NCI-H2081 treated with DMSO at 0.1 percent for 48 hours (cell line): ENCODE measurements at places on chromosomes 11 and 22.

DNA sequence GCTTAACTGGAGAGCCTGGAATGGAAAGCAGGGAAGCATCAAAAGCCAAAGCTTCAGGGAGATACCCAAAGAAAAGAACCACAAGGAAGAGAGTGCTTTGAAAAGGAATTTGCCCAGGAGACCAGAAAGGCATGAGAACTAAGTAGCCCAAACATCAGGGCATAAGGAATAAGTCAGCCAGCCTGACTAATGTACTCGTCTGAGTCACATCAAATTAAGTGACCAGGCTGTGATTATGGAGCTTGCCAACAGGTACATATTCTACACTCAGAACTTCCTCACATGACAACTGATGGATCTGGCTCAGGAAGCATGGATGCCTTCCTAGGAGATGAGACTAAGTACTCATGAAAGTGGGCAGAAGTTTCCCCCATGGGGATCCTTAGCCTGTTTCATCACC lies 366.7 kb downstream of the BUD13 start:
- DNase-seq = no peak

DNA sequence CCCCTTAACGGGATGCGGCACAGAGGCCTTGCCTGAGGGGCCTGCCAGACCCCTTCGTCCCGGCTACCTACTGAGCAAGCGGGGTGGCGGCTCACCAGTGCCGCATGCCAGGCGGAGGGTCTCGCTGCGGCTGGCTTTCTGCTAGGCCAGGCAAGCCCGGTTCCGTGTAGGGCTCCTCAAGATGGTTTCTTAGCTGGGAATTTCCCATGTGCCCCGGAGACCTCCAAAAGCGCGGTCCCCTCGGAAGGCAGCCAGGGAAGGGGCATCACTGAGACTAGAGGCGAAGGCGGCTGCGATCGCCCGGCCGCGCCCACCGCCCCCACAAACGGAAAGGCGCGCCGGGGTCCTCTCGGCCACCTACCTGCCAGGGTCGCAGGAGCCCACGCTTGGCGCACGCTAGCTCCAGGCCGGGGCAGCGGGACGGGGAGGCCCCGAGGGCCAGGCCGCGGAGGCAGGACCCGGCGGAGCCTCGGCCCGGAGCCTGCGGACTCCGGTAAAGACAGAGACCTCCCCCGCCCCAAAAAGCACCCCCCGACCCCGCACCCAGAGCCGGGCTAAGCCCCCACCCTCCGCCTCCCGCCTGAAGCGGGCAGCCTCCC lies 23.8 kb downstream of the MICAL3 start:
- DNase-seq = no peak

DNA sequence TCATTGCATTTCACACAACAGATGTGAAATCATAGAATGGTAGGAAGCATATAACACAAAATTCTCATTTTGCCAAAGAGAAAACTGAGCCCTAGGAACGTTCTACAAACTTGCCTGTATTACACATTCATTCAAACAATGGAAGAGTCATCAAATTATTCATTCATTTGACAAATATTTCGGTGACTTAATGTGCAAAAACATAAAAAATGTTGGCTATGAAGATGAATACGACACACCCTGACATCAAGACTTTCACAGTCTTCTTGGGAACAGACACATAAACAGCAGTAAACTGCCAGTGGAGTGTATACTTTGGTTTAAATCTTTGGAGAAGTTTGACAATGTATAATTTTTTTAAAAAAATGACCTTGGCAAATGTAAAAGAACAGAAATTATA lies 20.4 kb upstream of the C11orf87 start:
- no peak for DNase-seq

GRCh38 chr22:32831584-32831983 lies 30.1 kb downstream of the TIMP3 start:
- no peak for DNase-seq

DNA sequence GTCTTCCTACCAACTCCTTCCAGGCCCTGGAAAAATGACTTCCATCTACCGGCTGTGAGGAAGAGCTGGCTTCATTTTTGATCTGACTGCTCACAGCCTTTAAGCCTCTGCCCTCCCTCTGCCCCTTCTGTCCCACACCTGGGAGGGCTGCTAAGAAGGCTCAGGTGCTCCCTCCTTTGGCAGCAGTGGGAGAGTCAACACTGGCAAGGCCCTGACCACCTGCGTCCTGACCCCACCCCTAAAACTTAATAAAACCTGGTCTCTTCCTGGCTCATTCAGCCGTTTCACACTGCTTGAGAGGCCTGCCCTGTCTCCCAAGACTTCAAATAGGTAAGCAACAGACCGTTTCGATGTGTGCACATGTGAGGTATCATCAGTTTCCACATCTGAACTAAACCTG lies 52.1 kb upstream of the NFRKB start:
- DNase-seq = no peak

- no peak for DNase-seq
Measured at GRCh38 chr11:41222236-41222635, 237.2 kb downstream of the LRRC4C start.

DNA sequence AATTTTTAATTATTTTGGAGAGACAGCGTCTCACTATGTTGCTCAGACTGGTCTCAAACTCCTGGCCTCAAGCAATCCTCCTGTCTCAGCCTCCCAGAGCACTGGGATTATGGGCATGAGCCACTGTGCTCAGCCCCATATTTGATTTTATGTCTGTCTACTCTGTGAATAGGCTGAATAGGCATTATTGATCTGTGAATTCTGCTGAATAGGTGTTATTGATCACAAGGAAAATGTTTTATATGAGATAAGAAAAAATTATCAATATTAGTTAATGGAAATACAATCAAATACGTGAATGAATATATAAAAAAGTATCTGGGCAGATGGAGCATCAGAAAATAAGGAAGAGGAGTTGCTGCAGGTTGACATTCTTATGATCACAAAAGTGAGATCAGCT lies 483.4 kb upstream of the LARGE1 start:
- DNase-seq = no peak

DNA sequence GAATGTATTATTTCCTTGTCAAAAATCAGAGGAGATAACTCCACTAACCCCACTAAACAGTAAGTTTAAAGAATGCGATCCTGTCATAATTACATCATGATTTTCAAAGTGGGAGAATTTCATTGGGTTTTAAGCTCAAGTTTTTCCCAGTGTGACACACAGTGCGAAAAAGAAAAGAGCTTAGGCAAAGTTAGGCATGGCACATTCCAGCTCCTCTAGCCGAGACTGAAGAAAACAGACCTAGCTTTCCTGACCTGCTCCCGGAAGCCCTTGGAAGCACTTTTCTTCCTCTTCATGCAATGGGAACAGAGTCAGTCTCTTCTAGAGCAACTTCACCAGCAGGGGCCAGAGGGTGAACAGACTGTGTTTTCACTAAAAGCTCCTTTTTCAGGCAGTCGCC lies 76.6 kb upstream of the AKIP1 start:
- no peak for DNase-seq

DNA sequence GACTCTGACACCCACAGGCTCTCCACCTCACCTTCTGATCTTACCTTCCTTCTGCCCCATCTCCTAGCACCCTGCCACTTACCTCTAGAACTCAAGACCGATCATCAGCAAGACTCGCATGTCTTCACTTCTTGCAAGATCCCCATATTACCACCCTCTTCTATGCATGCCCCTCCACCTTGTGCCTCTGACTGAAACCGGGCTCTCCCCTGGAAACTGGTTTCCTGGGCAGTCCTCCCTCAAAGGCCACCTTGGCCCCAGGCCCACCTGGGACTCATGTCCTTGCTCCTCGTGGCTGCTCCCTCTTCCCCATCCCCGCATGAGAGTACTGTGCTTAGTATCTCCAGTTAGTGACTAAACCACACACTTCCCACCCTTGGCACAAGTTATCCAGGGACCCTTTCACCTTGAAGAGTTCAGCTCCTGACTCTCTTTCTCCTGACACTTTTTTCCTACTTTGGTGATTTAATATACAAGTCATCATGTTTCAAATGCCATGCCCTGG lies 136.7 kb downstream of the SPATA19 start:
- no peak for DNase-seq

- no peak for DNase-seq
Measured at GRCh38 chr11:46736615-46737014, 17.6 kb downstream of the F2 start.

DNA sequence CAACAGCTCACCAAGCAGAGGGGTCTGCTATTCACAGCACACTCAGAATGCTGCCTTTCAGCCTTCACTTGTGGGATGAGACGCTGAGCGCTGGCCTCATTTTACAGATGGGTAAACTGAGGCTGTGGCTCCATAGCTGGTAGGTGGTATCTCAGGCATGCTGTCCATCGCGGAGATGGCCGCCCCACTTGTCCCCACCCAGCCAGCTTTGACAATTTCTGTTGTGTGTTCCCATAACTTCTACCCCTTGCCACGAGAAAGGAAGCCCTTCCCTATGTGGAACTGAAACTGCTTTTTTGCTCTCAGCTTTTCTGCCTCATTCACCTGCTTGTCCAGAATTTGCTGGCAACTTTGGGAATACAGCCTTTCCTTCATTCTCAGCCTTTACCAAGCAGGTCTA lies 36.1 kb upstream of the NNMT start:
- no peak for DNase-seq

DNA sequence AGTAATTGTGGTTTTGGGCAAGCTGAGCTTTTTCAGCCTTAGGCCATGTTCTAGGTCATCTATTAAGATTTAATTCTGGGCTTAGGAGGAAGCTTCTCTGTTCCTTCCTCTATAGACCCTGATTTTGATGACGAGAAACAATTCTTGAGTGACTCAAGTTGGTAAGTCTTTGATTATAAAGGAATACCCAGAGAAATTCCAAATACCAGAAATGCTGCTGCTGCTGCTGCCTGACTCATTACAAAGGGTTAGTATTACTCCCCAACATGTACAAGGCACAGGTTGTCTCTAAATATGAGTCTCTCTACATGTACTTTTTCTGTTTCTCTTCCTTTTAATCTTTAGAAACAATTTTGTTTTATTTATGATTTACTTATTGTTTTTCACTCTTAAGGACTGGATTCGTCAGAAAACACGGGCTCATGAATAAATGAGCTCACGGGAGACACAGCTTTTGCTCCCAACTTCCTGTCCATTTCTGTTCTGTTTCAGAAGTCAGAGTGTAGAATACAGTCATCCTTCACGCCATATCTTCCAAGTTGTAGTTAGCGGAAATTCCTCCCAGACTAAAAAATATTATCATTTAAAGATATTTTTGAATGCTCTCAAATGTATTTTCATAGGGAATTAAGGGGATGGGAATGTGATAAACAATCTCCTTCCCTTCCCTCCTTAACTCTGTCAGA lies 31.8 kb upstream of the RBMXL2 start:
- no peak for DNase-seq

GRCh38 chr22:39475337-39475736 lies 18.5 kb downstream of the MGAT3 start:
- no peak for DNase-seq

- no peak for DNase-seq
Measured at GRCh38 chr11:45378516-45378915, 92.4 kb upstream of the SYT13 start.

DNA sequence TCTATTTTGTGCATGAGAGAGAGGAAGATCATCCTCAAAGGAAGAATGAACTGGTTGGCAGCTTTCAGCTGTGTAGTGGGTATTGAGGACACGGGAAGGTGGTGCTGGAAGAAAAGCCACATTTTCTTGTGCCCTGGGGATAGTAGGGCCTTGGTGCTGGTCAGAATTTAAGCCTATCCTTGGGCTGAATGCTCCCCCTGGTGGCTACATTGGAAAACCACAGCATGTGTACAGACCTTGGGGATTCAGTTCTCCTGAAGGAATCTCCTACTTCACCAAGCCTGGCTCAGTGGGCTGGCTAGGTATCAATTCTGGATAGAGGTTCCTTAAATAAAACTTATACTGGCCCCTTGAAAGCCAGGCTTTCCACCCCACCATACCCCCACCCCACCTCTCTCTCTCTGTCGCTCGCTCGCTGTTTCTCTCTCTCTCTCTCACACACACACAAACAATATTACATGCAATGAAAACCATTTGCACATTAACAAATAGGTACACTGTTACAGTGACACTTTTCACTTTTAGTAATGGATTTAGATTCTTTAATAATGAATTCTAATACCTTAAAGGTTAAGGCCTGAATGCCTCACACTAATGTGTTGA lies 2.8 kb upstream of the OR51M1 start:
- no peak for DNase-seq

DNA sequence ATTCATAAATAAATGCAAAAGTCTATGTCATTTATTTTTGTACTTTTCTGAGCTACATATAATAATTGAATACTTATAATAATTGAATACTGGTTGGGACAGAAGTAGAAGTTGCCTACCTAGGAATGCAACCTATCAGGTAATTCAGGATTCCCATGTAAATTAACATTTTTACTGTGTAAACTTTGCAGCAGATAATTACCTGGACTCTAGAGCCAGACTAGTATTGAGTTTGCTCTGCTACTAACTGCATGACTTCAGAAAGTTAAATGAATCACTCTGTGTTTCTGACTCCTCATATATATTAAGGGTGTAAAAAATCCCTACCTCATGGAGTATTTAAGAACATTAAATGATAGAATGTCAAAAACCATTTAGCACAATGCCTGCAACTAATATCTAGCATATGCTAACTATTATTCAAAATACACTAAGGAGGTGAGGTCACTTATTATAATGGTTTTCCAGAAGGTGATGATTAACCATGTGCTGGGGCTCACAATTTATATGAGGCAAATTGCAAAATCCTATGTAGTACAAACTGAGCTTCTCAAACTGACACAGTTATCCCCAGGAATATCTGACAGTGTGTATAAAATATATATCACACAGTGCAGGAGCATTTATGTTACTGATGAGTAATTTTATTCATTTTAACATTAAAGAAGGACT lies 138.1 kb upstream of the ANO3 start:
- no peak for DNase-seq

- DNase-seq = no peak
Measured at GRCh38 chr22:49953680-49954344, 6.8 kb upstream of the PIM3 start.

DNA sequence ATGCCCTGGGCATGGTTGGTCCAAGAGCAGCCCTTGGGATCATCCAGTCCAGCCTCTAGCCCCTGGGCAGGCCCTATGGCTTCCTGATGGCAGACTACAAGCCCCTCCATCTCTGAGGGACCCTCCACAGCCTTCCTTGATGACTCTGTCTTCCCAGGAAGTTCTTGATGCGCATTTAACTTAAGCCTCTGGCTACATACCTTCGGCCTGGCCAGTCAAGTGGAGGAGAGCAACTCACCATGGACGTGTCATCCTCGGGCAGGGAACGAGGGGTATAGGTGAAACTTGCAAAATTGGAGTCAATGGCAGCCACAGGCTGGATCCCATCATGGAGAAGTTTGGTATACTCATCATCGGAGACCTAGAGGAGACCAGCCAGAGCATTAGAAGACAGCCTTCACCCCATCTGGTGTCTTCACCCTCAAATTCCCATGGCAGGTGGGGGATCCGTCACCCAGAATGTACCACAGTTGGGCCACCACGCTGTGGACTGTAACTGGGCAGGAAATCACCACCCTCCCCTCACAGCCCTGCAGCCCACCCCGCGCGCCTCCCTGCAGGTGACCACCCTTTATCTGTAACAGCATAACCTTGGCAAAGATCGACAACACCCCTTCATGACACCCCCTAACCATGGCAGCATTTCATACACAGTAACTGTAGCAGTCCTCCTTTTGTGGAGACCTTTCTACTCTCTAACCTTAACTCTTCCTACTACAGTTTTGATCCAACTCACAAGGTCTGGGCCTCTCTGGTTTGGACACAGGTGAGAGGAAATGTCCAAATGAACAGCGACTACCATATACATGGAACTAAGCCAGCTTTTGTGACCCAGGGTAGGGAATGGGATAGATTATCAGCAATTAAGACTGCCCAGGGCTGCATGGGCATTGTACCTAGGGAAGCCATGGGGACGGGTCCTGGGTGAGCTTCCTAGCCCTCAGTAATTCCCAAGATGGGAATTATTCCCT lies 91.7 kb downstream of the PDE2A start:
- DNase-seq = no peak

- DNase-seq = no peak
Measured at GRCh38 chr11:64887757-64888405, 9.5 kb upstream of the EHD1 start.
